EL (cell line): ENCODE measurements at places on chromosomes 11 and 22.
A peak's percentile ranks its signal among the peaks of the same experiment; 100 is the strongest.

DNA sequence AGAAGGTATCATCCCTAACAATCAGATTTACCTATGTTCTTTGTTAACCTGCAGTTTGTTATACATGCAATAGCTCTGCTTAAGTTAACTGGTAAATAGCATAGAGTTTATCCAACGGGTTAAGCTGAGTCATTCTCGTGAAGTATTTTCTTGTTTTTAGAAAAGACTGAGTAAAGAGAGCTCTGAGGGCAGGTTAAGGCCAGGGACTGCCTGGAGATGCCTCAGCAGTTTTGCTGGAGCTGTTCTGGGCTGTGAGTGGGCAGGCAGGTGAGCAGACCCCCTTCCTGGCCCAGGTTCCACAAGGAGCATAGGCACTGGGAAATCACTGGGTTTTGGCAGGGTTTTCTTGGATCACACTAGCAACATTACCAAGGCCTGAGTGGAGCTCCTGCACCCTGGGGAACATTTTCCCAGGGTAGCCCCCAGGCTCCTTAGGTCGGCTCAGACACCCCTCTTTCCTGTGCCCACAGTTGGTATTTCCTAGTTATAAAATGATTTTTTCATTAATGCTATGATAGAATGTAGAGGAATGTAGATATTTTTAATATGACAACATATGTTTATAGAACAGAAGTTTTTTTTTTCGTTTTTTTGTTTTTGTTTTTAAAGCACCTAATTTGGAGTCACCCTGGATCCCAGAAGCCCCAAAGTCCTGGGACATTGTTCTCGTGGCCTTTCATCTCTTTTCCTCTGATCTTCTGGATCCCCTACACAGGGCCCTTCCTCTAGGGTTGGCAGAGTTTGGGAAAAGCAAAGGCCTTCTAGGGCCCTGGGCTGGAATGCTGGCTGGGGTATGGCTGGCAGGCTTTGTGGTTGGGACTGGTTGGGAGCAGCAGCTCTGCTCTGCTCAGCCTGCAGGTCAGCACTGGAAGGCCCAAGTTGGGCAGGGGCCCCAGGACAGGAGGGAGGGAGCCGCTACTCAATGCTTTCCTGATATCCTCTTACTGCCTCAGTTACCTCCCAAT is 26.7 kb downstream of the IRAG1 start:
- DNase-seq = peak; percentile 68

DNA sequence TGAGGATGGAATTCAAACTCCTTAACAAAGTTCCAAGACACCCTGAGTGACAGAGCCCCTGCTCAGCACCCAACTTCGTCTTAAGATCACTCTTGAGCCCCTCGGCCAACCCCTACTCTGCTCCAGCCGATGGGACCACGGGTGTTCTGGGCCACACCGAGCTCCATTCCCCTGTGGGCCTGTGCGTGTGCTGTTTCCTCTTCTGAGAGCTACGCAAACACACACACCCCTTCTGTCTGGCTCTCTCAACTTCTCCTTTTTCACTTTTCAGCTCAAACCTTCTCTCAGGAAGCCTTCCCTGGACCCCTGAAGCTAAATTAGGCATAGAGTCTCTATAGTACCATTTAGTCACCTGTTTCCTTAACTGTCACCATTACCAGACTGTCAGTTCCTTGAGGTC is 37.5 kb upstream of the NNMT start:
- no peak for DNase-seq

GRCh38 chr11:64251753-64252002 is 348 bp downstream of the PLCB3 start:
- DNase-seq = no peak

- DNase-seq = no peak
Observed at GRCh38 chr22:36887162-36887561, 26.3 kb upstream of the CSF2RB start.

GRCh38 chr11:15104166-15104565 is 10.6 kb upstream of the INSC start:
- peak; percentile 31 for DNase-seq

DNA sequence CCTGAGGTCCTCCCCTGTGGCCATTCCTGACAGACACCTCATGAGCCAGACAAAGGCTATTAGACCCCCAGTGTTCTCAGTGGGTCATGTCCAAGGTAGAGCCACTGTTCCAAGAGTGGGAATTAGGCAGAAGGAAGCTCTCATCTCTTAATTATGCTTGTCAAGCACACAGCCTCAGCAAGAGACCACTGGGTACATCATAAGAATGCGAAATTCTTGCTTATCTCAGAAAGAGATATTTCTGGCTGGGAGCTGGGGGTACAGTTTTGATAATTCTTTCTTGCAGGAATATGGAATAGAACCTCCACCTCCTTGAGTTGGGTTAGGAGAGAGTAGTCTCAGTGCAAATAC is 1280.0 kb upstream of the CNTN5 start:
- DNase-seq = no peak
